Suprapubic skin (tissue), 4 donors: ENCODE measurements at places on chromosomes 7 and 10.

DNA sequence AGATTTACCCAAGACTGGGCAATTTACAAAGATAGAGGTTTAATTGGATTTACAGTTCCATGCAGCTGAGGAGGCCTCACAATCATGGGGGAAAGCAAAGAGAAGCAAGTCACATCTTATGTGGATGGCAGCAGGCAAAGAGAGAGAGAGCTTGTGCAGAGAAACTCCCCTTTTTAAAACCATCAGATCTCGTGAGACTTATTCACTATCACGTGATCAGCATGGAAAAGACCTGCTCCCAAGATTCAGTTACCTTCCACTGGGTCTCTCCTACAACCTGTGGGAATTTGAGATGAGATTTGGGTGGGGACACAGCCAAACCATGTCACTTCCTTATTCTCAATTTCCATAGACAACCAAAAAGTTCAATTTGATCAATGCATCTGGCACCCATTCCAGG is 24.9 kb upstream of the NOBOX start:
- no peaks in the 10 kb centered on the region for H3K4me1 ChIP-seq
- H3K27me3 ChIP-seq: no peaks in the 10 kb centered on the region
- H3K4me3 ChIP-seq: no peak overlapping the region
- no peak for DNase-seq
- H3K36me3 ChIP-seq: no peaks in the 10 kb centered on the region

DNA sequence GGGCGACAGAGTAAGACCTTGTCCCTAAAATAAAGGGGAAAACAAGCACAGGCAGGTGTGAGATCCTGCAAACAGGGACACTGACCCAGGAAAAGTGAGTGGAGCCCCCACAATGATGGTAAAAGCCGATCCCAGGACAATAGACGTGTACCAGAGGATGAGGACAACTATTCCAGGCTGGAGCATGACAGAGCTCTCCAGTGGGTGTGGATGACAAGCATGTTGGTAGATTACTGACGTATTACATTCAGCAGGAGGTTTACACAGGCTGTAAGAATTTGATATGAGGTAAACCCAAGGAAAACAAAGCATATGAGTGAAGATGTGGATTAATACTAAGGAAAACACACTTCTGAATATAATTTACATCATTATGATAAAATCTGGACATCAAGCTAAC is 27.8 kb upstream of the SMURF1 start:
- H3K4me3 ChIP-seq: no peak overlapping the region
- no peaks in the 10 kb centered on the region for H3K36me3 ChIP-seq
- no peaks in the 10 kb centered on the region for H3K4me1 ChIP-seq
- H3K27ac ChIP-seq: no peak overlapping the region
- no peaks in the 10 kb centered on the region for H3K27me3 ChIP-seq

DNA sequence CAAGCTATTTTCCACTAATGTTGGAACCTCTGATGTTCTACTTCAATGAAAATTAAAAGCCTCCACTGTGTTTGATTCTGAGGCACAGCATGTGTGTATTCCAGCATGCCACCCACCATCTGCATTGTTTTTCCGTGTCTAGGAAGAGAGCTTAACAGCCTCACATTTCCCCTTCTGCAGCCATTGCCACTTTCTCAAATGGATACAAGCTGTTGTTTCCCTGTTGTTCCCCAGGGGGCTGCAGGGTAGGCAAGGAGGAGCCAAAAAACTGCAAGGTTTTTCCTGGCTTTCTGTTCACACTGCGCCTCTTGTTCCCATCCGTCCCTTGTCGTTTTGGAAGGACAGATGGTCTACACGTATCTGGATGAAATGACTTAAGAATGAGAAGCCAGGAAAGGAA is 72.3 kb upstream of the DNAJB12 start:
- H3K4me3 ChIP-seq: no peak overlapping the region
- H3K36me3 ChIP-seq: peaks cover 7% of the 10 kb centered on the region
- H3K27ac ChIP-seq: no peak overlapping the region
- no peaks in the 10 kb centered on the region for H3K27me3 ChIP-seq
- no peaks in the 10 kb centered on the region for H3K4me1 ChIP-seq

DNA sequence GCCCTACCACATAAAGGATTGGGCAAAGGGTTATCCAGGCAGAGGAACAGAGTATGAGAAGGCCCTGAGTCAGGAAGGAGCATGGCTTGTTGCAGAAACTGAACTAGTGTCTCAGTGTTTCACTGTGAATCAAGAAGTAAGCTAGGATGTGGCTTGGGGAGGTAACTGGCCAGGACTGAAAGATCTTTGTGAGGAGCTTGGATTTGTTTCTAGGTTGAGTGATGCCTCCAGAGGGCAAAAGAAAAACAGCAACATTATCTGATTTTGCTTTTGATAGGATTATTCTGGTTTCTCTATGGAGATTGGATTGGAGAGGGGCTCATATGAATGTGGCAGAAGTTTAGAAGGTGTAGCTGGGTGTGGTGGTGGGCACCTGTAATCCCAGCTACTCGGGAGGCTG is 137.9 kb upstream of the HDAC9 start:
- no peaks in the 10 kb centered on the region for H3K27me3 ChIP-seq
- DNase-seq: no peak
- H3K36me3 ChIP-seq: no peaks in the 10 kb centered on the region
- H3K27ac ChIP-seq: no peak overlapping the region
- H3K4me3 ChIP-seq: no peak overlapping the region

GRCh38 chr7:18225067-18225466 is 197.4 kb upstream of the PRPS1L1 start:
- H3K4me1 ChIP-seq: no peaks in the 10 kb centered on the region
- no peaks in the 10 kb centered on the region for H3K36me3 ChIP-seq
- H3K27ac ChIP-seq: no peak overlapping the region
- no peak for DNase-seq
- H3K27me3 ChIP-seq: no peaks in the 10 kb centered on the region

GRCh38 chr10:11170574-11170973 is 152.9 kb downstream of the CELF2 start:
- H3K36me3 ChIP-seq: peaks cover 10% of the 10 kb centered on the region
- peaks cover 18% of the 10 kb centered on the region for H3K4me1 ChIP-seq

DNA sequence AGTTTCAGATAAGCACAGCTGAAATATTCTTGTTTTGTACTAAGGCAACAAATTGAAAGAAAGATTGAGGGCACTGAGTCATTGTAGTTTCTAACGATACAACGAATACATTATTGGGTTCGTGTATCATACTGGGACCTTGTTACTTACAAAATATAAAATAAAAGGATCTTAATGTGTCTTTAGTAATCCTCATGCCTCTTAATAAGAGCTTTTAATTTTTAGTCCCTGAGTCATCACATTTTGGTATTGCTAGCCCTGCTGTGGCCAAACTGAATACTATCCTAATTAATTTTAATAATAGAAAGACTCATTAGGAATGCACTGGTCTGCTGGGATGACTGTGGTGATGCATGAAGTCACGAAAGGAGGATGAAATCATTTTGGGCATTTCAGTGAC is 309.7 kb downstream of the EXOC4 start:
- no peak for DNase-seq
- H3K27me3 ChIP-seq: no peaks in the 10 kb centered on the region
- no peaks in the 10 kb centered on the region for H3K36me3 ChIP-seq
- no peak overlapping the region for H3K27ac ChIP-seq

DNA sequence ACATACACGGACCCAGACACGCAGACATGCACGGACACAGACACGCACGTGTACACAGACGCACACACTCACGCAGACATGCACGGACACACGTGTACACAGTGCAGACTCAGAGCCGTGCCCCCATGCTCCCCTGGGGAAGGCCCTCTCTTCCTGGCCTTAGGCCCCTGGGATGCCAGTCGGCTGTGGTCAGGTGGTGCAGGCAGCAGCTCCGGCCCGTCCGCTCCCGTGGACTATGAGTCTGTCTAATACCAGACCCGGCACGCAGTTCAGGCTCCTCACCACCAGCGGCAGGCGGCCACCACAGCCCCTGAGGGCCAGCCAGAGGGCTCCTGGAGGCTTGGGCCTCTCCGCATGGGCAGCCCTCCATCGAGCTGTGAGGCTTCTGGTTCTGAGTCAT is 52.0 kb upstream of the NKX6-2 start:
- H3K27me3 ChIP-seq: peaks cover 63% of the 10 kb centered on the region
- H3K4me1 ChIP-seq: peaks cover 8% of the 10 kb centered on the region
- DNase-seq: peak; percentile 55
- H3K4me3 ChIP-seq: no peak overlapping the region
- no peaks in the 10 kb centered on the region for H3K36me3 ChIP-seq

- H3K36me3 ChIP-seq: no peaks in the 10 kb centered on the region
- DNase-seq: no peak
- H3K4me1 ChIP-seq: peaks cover 8% of the 10 kb centered on the region
- H3K27me3 ChIP-seq: no peaks in the 10 kb centered on the region
Observed at GRCh38 chr7:18553605-18554003, 58.1 kb downstream of the HDAC9 start.

DNA sequence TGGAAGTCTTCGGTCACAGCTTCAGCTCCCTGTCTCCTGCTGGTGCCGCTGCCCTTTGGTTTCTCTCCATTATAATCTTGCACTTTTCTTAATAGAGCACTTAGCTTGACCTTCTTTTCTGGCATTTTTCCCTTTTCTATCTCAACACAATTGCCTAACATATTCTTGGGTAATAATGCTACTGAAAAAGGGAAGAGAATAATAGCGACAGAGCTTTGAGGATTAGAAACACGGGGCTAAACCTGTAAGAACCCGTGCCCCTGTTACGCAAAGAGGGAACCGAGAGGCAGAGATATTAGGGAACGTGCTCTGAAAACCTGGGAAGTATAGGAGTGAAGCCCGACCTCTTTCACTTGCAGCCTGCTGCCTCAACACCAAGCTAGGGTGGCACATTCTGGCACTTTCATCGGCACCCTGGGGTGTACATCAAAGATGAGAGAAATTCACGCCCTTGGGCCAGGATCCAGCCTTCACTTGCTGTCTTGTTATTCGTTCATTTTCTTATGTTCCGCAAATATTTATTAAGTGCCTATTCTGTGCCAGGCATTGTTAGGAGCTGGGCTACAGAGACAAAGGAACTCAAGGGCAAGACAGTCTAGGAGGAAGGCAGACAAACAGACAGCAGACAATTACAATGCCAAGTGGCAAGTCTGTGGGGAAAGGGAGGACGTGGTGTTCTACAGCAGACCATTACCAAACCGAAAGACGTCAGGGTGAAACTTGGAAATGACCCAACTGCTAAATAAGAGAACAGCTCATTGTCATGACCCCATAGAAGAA is 33.0 kb upstream of the GALNTL5 start:
- no peaks in the 10 kb centered on the region for H3K27me3 ChIP-seq
- H3K27ac ChIP-seq: peak overlapping the region; percentile 74
- no peak overlapping the region for H3K4me3 ChIP-seq
- H3K36me3 ChIP-seq: no peaks in the 10 kb centered on the region
- peaks cover 26% of the 10 kb centered on the region for H3K4me1 ChIP-seq

DNA sequence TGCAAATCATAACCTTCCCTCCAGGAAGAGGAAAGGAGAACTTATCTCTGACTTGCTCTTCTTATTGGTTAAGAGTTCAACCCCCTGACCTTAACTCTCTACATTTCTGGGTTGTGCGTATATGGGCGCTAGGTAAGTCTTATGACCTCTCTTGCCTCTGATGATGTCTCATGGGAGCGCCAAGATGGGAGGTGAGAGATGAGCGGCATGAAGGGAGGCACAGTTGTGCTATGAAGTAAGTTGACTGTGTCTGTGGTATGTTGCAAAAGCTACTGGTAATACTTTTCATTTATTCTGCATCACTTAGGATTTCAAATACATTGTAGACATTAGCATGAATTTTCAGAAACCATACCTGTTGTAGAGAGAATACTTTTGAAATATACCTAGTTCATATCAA is 59.0 kb downstream of the EXOC6 start:
- H3K4me1 ChIP-seq: no peaks in the 10 kb centered on the region
- no peak for DNase-seq

DNA sequence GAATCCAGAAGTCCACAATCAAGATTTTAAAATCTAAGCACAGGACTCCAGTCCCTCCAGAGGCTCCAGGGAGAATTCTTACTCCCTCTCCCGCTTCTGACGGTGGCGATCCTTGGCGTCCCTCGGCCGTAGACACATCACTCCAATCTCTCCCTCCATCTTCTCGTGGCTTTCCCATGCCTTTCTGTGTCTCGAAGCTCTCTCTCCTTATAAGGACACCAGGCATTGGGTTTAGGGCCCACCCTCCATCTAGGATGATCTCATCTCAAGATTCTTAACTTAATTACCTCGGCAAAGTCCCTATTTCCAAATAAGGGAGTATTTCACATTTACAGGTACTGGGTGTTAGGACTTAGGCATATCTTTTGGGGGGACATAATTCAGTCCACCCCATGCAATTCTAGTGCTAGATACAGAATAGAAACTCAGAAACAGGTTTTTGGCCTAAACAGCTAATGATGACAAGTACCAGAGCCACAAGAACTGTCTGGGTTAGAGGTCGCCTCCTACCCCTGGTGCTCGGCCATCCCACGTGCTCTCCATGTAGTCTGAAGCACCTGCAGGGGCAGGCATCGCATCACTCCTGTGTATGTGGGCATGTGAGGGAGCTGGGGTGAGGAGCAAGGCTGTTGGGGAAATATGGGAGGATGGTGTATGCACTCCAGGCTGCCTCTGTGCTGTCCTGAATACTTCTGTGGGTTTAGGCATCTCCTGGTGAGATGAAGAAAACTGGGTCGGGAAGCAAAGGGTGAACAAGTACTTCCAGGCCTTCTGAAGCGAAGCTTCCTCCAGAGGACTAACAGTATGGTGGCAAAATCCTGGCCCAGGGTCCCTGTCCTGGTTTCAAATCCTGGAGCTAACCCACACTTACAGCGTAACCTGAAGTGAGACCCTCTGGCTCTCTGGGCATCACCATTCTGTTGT is 298.3 kb upstream of the ZMIZ1 start:
- peak; percentile 46 for DNase-seq
- H3K4me3 ChIP-seq: no peak overlapping the region
- H3K27me3 ChIP-seq: no peaks in the 10 kb centered on the region
- H3K27ac ChIP-seq: no peak overlapping the region
- no peaks in the 10 kb centered on the region for H3K36me3 ChIP-seq

DNA sequence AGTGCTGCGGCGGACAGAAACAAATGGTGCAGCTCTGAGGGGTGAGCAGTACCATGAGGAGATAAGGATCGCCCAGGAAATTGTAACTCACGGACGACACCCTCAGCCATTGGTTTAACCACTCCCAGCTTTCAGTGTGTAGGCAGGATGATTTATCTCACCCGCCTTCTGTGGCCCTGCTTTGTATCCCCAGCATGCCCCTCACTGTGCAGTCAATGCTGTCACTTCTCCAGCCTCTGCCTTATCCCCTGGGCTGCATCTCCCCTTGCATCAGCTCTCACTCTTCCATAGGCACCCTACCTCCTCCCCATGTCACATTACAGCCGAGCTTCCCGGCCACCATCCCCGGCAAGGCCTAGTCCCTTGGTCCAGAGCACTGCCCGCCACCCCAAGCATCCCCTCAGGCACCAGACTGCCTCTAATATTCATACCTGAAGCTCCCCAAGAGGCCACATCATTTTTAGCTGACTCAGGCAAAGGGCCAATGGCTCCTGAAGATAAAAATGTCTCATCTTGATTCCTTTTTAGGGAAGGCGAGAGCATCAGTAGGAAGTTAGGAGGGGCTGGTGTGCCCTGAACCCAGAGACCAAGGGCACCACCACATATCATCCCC is 77.1 kb downstream of the CARD11 start:
- no peaks in the 10 kb centered on the region for H3K4me1 ChIP-seq
- no peak overlapping the region for H3K27ac ChIP-seq
- H3K36me3 ChIP-seq: no peaks in the 10 kb centered on the region
- no peak overlapping the region for H3K4me3 ChIP-seq
- DNase-seq: peak; percentile 31
